H7 (cell line): ENCODE measurements at places on chromosomes 1 and 21. TPM values are rescaled to one million over a fixed set of nuclear protein-coding genes. Genes with fewer than 3 reads are reported as not detected.

BRINP2 gene
- not detected in 2 replicates for total RNA-seq

LCE1F gene
- not detected in 2 replicates for total RNA-seq

DNA sequence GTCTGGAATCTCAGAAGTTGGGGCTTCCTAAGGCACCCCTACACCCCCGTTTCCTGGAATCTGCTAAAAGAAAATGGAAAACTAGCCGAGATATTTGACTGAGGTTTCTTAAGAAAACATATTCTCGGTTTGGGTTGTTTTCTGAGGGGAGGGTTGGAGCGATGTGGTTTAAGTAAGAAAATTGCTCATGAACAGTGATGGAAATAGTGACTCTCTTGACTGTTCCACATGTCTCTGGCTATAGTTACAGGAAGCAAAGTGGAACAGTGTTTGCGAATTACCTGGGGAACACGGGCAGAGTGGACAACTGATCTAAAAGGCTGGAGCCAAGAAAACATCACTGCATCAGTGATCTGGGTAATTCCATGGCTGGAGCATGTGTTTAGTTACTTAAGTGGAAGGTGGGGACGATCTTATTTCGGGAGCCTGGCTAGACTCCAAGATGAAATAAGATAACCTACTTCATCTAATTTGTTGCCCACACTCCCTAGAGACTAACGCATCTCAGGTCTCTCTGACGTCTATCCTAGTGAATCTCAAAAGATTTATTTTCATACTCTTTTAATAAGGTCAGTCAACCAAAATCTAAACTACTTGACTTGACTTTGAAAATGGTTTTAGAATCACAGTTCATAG lies 92.4 kb downstream of the KCNJ15 start:
- no peak for DNase-seq

DNA sequence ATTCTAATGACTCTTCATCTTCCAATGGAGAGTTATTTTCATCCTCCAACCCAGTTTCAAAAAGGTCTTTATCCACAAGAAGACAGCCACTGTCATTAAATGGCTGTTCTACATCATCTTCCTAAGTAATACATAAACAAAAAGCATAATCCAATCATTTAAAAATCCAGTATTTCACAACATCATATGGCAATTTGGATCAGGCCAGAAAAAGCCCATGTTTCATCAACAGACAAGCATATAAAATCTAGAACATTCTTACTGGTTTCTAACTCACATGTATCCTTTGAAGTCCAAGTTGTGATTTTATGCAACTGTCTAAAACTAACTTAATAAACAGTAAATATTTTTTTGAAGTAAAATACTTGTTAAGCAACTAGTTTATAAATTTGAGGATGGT lies 6.6 kb downstream of the CLSPN start:
- no peak for DNase-seq

- DNase-seq, result peak; percentile 88
Measured at GRCh38 chr1:23809751-23810171, 9.2 kb upstream of the GALE start.

GRCh38 chr1:192631749-192632148 lies 4.2 kb upstream of the RGS13 start:
- DNase-seq, result no peak

DNA sequence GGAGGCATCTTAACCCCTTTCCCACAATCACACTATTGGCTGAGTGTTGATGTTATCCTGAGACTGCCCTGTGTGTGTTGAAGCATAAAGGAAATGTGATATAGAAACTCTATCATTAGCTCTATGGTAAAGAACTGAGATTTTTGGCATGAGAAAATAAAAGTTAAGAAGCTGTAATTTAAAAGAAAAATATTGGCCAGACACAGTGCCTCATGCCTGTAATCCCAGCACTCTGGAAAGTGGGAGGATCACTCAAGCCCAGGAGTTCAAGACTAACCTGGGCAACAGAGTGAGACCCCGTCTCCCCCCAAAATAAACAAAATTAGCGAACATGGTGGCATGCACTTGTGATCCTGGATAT lies 14.2 kb upstream of the RIPK4 start:
- no peak for DNase-seq

LORICRIN gene
- total RNA-seq, result not detected in 2 replicates

LAMC1 gene
- total RNA-seq, result 116 and 163 TPM in 2 replicates

GIPC2 gene
- total RNA-seq, result 0.07 and 0.26 TPM in 2 replicates

DNA sequence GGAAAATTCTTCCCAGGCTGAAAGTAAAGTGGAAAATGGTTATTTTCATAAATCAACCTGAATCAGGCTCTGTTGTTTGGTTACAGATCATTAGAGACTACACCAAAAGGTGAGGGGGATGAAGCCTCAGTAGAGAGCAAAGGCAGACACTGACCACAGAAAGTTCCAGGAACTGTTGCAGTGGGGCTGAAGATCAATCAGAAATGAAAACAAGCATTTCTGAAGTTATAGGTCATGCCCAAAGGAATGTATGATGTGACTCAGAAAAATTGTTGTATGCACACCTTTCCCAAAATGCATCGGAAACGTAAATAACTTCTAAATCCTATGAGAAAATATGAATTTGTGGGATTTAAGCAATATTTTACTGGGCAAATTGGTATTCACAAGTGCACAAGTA lies 63.3 kb downstream of the FYB2 start:
- no peak for DNase-seq

GRCh38 chr21:45322231-45322959 lies 34.7 kb upstream of the POFUT2 start:
- peak; percentile 70 for DNase-seq

GRCh38 chr21:43928222-43929125 lies 63.5 kb downstream of the AGPAT3 start:
- peak; percentile 60 for DNase-seq
